ENCODE measurements at places on chromosomes 1 and 21.

- DNase-seq = no peak
These were observed 996.7 kb upstream of the ADGRL4 start for GRCh38 chr1:80003250-80003649.

DNA sequence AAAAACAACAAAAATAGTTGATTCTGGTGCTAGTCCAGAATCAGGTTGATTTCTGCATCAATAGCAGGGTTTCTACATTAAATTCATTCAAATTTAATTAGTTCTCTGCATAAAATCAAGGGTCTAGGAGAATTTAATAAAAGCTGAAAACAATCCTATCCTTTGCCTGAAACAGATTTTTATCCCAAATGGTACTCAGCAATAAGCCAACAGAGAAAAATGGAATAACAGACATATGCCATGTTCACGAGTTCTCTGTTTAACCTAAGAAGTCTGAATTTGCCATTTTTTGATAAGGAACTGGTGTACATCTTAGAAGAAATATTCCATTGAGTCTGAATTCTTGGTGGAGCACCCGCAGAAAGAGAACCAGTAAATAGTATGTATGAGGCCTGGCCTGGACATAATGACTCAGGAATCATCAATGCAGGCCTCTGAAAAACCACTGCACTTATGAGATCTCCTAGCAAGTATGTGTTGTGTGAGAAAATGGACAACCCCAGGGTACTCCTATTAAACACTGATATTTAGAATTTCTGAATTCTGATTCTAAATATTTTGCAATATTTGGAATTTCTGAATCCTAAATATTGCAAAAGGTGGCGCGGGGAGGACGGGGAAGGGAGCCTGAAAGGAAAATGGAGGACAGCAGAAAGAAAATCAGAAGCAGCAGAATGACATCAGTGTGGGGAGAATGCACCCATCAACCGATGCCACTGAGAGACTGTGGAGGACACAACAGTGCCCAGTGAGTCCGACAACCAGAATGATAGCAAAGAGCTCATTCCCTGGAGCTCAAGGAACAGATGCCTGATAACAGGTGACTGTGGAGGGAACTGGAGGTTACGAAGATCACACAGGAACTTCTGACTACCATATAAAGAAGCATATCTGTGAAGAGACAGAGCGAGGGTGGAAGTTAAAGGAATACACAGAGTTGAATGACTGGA, 97.6 kb downstream of the APP start:
- DNase-seq = peak; percentile 71

DNA sequence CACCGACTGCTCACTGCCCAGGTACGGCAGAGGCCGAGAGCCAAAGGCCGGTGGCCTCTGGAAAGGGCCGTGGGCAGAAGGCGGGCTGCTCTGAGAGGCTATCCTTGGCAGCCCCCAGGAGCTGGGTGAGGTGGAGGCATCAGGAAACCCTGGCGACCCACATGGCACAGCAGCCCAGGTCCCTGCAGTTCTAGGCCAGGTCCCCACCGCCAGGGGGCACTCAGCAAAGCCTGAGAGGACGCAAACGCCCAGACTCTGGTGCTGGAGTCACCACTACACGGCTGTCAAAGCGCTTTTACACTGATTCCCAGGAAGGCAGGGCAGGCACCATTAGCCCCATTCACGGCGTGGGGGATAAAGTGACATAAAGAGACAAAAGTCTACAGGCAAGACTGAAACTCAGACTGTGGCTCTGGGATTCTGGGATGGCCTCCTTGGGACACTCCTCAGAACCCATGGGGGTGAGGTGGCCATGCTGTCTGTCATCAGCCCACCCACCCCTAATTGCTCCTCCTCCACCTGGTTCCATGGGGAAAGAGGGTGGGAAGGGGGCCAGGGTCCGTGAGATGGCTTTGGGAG, 4.9 kb downstream of the PLEKHG5 start:
- peak; percentile 88 for DNase-seq

DNA sequence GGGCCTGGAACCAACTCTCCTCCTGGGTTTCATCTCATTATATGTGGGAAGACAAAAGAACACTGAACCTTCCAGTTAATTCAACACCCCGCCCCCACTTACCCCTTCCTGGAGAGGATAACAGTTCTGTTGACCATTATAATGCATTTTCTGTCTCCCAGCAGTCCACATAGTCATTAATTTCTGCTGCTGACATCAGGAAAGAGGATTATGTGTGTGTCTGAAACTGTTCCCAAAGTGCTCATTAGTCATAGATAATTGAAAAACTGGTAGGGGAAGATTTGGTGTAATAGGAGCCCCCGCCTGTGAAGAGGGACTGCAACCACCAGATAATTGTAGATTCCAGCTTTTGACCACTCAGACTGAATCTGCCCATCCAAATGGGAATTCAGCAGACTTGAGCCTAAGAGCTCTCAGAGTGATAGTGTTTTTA, 208.7 kb downstream of the FGGY start:
- no peak for DNase-seq

- DNase-seq = peak; percentile 32
These were observed 159.9 kb upstream of the RUNX1 start for GRCh38 chr21:35208810-35209517.

DNA sequence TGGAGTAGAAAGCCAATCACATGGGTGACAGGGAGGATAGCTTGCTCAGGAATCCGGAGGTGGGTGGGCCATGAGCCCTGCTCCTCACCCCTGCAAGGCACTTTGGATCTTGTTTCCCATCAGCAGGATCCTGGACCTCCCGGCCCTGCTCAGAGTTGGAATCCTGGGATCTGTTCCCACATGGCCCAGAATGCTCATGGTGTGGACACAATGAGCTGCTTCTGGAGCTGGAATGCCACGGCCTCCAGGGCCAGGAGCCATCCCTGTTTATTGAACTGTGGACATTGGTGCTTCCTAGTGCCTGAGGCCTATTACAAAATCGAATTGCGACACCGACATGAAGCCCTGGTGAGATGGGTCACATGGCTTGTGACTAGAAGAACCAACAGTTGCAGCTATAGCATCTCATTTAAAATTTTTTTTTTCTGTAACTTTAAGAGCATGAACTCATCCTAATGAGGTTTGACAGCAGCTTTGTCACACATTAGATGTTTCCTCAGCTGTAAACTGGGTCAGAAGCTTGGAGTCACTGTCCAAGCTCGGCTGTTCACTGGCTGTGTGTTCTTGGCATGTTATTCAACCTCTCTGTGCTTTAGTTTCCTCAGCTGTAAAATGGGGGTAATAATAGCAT, 40.4 kb upstream of the GOLT1A start:
- peak; percentile 91 for DNase-seq

DNA sequence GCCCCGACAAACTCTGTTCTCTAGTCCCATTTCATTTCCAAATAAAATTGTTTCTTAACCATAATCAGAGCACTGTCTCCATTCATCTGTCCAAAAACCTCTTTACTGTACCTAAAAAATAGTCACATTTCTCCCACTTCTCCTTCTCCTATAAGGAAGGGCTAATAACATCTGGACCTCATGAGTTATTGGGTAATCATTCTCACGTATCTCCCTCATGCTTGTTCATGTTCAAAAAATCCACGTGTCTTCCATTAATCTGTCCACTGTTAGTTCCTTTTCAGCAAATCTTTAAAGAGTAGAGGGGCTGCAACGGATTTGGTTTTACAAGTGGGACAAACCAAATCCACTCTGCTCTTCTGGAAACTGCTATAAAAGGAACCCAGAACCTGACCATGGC, 1418.8 kb downstream of the MRPL39 start:
- no peak for DNase-seq

DNA sequence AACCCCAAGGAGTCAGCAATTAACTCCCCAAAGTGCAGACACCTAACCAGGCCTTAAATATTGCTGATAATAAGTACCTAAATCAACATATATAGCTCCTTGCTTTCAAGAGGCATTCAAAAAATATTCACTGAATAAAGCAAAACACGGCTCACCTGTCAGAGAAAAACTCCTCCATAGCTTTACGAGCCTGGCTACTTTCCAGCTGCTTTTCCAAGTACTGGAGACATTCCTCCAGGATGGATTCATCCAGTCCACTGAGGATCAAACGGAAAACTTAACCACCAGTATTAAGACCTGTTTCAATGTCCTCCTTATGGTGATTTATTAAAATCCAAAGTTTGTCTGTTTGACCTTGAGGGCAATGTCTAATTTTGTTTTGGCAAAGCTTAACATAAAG, 44.6 kb downstream of the UBR4 start:
- peak; percentile 49 for DNase-seq

- peak; percentile 8 for DNase-seq
These were observed at the start of gene RGS4 for GRCh38 chr1:163069142-163069541. Gene RGS4, plus strand, starts transcription at chr1:163069361. Its CDS starts 124 bp downstream, at chr1:163069485.

DNA sequence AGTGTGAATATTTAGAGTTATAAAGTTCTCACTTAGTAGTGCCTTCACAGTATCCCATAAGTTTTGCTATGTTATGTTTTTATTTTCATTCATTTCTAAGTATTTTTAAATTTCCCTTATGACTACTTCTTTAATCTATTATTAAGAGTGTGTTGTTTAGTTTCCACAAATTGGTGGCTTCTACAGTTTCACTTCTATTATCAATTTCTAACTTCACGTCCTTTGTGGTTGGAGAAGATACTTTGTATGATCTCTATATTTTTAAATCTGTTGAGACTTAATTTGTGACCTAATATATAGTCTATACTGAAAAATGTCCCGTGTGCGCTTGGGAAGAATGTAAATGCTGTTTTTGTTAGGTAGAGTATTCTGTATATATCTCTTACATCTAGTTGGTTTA, 11.7 kb downstream of the CHIA start:
- no peak for DNase-seq

- DNase-seq = peak; percentile 38
These were observed 17.2 kb downstream of the DNAJC16 start for GRCh38 chr1:15543589-15544568.

- no peak for DNase-seq
These were observed 98.6 kb upstream of the PPP2R5A start for GRCh38 chr1:212186427-212187207.

GRCh38 chr1:96233422-96233821, 488.2 kb upstream of the PTBP2 start:
- DNase-seq = no peak

DNA sequence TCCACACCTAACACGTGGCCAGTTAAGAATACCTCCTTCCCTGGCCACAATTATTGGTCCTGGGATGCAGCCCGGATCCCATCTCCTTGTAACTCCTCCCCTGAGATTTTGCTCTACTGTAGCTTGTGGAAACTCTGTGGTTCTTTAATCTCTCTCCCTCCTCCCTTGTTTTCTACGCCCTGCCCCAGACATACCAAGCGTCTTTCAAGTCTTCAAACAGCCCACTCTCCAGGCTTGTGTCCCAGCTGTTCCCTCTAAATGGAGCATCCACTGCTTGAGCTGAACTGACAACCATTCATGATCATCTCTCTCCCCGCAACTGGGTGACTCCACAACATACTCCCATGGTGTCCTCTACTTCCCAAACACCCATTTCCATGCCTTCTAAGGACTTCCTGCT, 111.6 kb downstream of the SIPA1L2 start:
- no peak for DNase-seq

- DNase-seq = no peak
These were observed 465.2 kb downstream of the USP25 start for GRCh38 chr21:16194788-16195537.
